Left hindlimb (tissue), 1 donor: ENCODE measurements at places on chromosomes 5 and 9.
A peak's percentile ranks its signal among the peaks of the same experiment; 100 is the strongest.

DNA sequence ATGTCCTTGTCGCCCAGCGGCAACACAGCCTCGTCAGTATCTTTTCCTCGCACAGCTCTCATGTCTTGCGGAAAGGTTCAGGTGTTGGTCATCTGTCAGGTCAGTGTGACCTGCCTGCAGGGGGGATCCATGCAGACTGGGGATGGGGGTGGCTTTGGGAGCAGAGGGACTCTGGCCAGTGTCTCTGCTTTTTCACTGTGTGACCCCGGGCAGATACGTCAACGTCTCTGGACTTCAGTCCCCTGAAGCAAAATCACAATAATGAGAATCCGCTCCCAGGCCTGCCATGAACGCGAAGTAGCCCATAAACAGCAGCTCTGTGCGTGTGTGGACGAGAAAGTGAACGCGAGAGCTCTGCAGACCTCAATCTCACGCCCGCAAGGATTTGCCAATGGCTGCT is 75.7 kb upstream of the FCN1 start:
- DNase-seq, result peak; percentile 17

GRCh38 chr9:132849185-132849706 is 28.8 kb downstream of the AK8 start:
- no peak for DNase-seq

DNA sequence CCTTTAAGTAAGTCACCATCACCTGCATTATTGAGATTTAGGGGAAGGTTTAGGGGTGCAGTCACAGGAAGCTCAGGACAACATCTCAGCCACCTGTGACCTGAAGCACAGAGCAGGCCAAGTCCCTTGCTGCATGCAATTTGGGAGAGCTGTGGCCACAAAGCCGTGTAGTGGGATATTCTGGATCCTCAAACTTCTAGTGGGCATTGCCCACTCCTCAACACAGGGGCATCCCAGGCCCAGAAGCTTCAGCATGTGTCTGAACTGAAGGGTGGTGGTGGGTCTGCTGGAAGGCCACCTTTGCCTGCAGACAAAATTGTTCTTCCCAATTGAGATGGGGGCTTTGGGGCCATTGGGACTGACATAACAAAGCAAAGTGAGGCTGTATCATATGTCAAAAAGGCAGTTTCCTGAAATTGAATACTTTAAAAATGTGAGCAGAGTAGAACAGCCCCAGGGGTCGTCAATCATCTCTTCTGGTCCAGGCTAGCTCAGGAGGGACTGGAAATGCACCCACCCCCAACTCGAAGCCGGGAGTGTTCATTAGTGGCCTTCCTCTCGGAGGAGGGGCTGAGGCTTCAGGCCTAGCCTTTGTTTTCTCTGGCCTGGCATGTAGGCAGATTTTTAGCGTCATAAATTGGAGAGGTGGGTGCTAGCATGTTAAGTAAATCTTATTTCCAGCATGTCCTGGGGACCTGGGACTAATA is 2.8 kb upstream of the GADD45G start:
- DNase-seq, result no peak

GRCh38 chr5:174799121-174799520 is 74.7 kb downstream of the MSX2 start:
- DNase-seq, result no peak

DNA sequence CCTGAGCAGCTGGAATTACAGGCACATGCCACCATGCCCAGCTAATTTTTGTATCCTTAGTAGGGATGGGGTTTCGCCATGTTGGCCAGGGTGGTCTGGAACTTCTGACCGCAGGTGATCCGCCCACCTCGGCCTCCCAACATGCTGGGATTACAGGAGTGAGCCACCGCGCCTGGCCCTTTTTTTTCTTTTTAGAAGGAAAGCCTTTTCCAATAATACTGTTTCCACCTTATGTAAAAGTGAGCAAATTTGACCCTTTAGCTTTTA is 23.7 kb upstream of the F2R start:
- no peak for DNase-seq

- DNase-seq, result no peak
Observed at GRCh38 chr5:157955541-157956172, 96.7 kb upstream of the CLINT1 start.

DNA sequence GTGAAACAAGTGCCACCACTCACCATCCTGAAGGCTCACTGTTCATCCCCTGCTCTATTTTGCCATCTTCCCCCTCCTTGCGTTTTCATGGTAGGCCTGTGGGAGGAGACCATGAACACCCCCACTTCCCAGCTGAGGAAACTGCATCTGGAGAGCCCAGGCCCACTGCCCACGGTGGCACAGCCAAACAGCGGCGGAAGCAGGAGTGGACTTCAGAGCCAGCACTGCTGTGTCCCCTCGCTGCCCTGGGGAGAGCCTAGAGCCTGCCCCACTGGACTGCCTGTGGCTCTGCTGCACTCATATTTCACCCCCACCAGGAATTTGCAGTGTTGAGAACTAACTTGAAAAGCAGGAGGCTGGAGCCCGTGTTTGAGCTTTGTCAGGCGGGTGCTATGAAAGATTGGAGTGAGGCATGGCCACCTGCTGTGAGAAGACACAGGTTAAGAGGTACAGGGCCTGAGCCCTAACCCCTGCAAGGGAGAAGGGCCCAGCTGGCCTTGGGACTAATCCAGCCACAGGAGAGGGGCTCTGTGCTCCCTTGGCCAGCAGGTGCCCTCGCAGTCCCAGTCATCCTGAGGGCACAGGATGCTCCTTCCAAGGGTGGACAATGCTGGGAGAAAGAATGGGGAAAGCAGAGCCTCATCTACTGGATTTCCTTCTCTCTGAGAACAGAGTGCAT is 79.0 kb downstream of the MACROH2A1 start:
- DNase-seq, result no peak

- no peak for DNase-seq
Observed at GRCh38 chr9:92762781-92763708, 1.6 kb downstream of the BICD2 start.
